Foreskin fibroblast (primary cell): ENCODE measurements at places on chromosomes 4 and X.

- DNase-seq = peak; percentile 51
Measured at GRCh38 chr4:7055111-7055989, 12.2 kb downstream of the TADA2B start.

GRCh38 chr4:26082565-26082964 is 168.5 kb downstream of the SMIM20 start:
- DNase-seq = no peak

GRCh38 chr4:17817027-17817426 is 6.2 kb downstream of the NCAPG start:
- DNase-seq = peak; percentile 80

DNA sequence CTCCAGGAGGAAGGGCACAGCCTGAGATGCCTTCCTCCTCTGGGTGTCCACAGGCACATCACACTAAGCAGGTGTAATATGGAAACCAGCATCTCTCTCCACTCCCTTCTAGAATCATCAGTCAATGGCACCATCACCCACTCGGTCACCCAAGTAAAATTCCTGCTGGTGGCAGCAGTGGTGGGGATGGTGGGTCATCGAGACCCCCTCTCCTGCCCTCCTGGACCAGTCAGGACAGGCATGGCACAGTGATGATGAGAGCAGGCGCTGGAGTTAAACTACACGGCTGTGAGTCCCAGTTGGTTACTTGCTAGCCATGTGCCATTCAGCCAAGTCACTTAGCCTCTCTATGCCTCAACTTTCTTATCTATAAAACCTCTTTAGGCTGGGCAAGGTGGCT is 42.5 kb downstream of the SCD5 start:
- no peak for DNase-seq

GRCh38 chrX:1327651-1328304 is 8.8 kb upstream of the IL3RA start:
- DNase-seq = no peak

DNA sequence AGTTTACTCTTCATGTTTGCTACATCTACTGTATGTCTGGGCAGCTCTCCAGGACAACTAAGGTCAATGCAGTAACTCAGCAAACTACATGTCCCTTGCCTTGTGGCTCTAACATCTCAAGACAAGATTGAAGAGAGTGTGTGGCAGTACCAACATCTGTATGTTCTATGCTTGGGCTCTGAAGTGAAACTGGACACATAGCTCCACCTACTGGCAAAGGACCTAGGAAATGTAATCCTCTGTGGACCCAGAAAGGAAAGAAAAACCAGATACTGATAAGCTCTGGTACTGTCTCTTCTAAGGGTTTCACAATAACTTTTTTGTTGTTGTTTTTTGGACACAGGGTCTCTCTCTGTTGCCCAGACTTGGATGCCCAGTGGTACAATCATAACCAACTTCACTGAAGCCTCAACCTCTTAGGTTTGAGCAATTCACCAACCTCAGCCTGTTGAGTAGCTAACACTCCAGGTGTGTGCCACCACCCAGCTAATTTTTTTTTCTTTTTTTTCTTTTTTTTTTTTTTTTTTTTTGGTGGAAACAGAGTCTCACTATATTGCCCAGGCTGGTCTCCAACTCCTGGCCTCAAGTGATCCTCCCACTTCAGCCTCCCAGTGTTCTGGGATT is 64.1 kb downstream of the QDPR start:
- peak; percentile 87 for DNase-seq

GRCh38 chrX:140086691-140087090 is 121.4 kb upstream of the CXorf66 start:
- no peak for DNase-seq

- DNase-seq = no peak
Measured at GRCh38 chrX:125810856-125811255, 355.2 kb downstream of the DCAF12L2 start.

- no peak for DNase-seq
Measured at GRCh38 chrX:56029691-56030090, 202.5 kb upstream of the KLF8 start.

DNA sequence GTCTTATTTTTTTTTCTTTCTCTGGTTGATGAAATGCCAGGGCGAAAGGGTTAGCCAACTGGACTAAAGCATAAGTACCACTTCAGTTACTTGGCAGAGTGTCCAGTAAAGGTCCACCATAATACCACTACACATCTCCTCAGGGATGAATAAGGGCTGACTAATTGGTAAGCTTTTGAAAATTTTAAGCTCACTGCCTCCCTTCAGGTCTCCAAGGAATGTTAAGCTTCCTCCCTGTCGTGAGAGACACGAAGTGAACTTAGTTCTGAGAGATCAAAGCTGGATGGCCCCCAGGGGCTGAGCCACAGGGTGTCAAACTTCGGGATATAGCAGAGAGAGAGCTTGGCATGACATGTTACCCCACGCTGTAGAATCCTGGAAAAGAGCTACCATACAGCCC is 111.4 kb downstream of the VSIG4 start:
- no peak for DNase-seq

DNA sequence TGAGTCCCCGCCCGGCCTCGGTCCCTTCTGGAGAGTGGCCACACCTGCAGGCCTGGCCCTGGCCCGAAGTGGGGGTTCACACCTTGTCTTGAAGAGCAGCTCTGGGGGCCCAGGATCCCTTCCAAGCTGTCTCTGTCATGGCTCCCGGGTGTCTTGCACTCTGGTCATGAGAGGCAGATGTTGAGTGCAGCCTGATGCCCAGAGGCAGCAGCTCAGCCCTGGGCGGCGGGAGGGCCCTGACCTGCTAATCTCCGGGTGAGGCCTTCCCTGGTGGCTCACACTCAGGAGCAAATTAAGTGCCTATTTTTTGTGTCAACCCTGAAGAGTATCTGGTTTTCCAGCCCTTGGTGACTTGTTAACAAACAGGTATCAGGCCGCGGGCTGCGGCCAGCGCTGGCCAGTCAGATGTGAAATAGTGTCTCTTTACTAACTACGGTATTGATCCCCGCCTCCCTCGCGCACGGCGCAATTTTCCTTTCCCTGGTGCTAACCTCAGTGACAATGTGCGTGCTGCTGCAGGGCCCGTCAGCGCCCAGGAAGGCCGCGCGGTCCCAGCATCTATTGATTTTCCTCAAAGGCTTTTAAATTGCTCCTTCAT is 24.2 kb downstream of the NKX1-1 start:
- no peak for DNase-seq

DNA sequence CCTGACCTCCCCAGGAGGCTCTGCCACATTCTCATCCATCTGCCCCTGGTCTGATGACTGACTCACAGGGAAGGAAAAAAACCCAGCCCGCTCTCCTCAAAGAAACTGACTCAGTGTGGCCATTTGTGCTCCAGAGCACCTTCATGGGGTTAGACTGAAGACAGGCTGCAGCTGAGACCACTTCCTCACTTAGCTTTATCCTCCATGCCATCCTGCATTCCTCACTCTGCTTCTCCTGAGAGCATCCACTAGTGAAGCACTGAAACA is 35.9 kb upstream of the HPSE start:
- peak; percentile 42 for DNase-seq

GRCh38 chrX:44106864-44107263 is 133.7 kb upstream of the NDP start:
- no peak for DNase-seq

GRCh38 chrX:13547671-13548070 is 21.7 kb upstream of the EGFL6 start:
- DNase-seq = no peak

DNA sequence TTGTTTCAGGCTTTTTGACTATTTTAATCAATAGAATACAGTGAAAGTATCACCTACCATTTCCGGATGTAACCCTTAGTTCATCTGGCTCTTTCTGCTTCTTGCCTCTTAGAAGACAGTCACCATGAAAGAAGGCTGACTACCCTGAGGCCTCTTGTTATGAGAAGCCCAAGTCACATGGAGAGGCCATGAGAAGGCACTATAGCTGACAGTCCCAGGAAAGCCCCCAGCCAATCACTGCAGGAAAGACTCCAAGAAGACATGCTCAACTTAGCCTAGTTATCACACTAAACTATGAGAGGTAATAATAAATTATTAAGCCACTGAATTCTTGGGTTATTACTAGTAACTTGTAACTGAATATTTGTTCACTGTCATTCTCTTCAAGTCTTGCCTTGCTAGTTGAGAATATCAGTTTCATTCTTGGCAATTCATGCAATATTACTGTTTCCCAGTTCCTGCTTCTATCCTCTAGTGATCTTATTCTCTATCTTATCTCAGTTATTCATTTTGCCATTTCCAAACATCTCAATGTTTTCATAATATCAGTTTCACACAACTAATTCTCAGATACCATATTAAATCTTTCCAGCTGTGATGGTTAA is 57.1 kb upstream of the GUCY1A1 start:
- no peak for DNase-seq

- no peak for DNase-seq
Measured at GRCh38 chr4:36285784-36286480, 4.5 kb downstream of the DTHD1 start.

GRCh38 chr4:169922632-169923276 is 103.4 kb downstream of the MFAP3L start:
- DNase-seq = peak; percentile 10

DNA sequence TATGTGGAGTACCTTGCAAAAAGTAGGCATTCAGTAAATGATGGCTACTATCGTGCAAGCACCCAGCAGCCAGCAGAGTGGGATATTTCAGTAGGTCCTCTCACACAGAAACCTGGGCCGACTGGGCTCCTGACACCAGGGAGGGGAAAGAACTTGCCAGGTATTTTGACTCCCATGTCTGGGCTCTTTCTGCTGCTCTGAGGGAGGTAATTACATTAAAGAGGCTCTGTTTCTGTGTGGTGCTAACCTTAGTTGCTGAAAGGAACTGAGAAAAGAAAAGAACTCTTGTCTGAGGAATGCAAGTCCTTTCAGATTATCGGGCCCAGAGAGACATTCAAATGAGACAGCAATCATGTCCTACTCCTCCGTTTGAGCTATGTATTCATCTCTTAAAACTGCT is 175.8 kb upstream of the MTMR8 start:
- no peak for DNase-seq

DNA sequence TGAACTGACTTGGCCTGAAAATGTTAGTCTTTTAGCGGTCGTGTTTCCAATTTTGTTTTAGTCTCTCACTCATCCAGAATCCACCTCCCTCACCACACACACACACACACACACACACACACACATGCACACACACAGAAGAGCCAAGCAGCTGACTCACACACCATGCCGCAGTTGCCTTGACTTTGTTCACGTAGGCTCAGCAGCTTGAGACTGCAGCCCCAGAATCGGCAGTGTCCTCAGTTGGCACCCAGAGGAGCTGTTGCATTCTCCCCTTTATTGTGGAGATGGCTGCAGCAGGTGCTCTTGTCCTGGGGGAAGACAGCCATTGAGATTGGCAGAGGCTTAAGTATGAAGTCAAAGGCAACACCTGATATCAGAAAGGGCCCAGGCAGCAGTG is 20.9 kb upstream of the XPNPEP2 start:
- peak; percentile 53 for DNase-seq

DNA sequence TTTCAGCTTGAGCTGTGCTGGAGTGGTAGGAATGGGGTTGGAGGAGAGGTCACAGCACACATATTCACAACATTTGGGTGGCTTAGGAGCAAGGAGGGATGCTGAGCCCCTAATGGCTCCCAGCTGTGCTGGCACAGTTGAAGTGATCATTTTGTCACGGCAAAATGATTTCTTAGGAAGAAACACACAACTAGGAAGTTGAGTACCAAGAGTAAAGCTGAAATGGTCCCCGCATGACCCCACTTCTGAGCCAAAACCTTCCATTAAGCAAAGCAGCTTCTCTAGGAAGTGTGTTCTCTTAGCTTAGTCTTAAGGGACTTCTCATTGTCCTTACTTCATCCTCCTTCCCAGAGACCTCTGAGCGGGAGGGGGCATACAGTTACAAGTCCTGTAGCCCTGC is 12.6 kb downstream of the CAPN6 start:
- no peak for DNase-seq

GRCh38 chr4:170769862-170770261 is 680.1 kb upstream of the AADAT start:
- DNase-seq = no peak

GRCh38 chr4:185892165-185892564 is 80.2 kb upstream of the SORBS2 start:
- no peak for DNase-seq

- DNase-seq = no peak
Measured at GRCh38 chr4:127145006-127145540, 487.7 kb upstream of the INTU start.

DNA sequence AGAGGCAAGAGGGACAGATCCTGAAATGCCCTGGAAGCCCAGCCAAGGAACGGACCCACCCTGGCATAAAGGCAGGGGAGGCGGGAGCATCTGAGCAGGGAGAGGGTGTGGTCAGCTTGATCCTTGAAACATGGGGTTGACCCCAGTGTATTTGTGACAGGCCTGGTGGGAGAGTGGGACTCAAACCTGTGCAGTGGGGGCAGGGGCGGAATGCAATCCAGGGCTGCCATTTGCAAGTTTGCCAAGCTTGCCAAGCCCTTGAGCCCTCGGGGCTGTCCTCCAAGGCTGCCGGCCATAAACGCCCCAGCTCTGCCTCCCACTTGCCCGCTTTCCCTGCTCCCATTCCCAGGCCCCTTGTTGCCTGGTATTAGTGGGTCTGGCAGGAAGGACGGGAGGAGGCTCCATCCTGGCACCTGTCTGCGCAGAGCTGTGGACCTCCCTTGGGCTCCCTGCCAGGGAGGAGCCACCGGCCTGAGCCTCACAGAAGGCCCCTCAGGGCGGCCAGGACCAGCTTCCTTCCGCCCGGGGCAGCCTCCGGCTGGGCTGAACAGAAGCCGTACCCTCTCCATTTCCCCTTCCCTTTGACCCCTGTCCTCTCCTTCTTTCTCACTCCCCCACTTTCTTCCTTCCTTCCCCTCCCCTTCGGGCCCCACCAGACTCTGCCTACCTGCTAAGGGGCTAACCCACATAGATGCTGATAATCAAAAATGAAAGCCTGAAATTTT is 661 bp downstream of the S100P start:
- DNase-seq = no peak

GRCh38 chrX:109336141-109336540 is 145.7 kb downstream of the GUCY2F start:
- no peak for DNase-seq

GRCh38 chr4:47536966-47537365 is 51.9 kb downstream of the ATP10D start:
- no peak for DNase-seq

GRCh38 chr4:63919636-63920365 is 489.4 kb downstream of the TECRL start:
- no peak for DNase-seq

- peak; percentile 3 for DNase-seq
Measured at GRCh38 chr4:25030277-25031076, at the start of gene LGI2. LGI2 (minus strand) TSS chr4:25030946; CDS start chr4:25030693, 253 bp downstream.

GRCh38 chr4:44235897-44236296 is 212.7 kb downstream of the KCTD8 start:
- no peak for DNase-seq

DNA sequence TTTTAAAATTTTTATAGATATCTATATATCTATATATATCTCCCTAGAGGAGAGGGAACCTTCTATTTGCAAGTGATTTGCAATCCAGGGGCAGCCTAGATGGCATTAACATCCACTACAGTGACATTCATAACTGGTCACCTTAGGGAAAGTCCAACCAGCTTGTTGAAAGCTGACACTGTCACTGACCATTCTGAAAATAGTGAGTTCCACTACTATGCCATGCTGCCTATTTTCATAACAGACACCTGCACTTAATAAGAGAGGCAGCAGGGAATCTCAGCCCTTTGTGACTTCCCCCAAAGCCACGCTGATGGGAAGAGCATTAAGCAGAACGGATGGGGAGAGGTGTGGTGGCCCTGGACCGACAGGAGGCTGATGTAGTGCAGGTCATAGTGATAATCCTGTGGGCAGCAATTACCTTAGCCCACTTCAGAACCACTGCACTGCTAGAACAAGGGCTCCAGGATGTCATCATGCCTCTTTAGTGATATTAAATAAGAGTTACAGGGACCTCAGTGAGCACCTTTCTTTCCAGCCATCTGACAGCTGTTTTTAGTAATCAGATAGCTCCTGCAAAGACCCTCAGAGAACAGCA is 51.3 kb downstream of the GPRIN3 start:
- DNase-seq = no peak
